GM06990 (cell line): ENCODE measurements at places on chromosomes 3 and 15.
A peak's percentile ranks its signal among the peaks of the same experiment; 100 is the strongest.

DNA sequence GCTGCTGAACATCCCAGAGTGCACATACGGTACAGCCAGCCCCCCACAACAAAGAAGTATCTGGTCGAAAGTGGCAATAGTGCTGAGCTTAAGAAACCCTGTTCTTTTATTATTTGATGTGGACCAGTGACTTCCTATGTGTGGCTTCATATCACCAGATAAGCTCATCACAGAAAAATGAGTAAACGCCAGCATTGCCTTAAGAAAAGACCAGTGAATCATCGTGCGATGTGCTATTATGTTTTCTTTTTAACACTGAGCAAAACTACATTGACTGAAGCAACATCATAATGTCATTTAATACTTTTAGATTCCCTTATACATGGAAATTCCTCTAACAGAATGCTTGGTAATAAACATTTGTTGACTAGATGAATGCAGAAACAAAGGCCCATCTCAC, 45.2 kb upstream of the ARRDC4 start:
- DNase-seq = no peak

- no peak for DNase-seq
Measured at GRCh38 chr3:61595826-61596225, 34.5 kb downstream of the PTPRG start.

- no peak for DNase-seq
Measured at GRCh38 chr3:162337630-162338029, 841.0 kb downstream of the OTOL1 start.

DNA sequence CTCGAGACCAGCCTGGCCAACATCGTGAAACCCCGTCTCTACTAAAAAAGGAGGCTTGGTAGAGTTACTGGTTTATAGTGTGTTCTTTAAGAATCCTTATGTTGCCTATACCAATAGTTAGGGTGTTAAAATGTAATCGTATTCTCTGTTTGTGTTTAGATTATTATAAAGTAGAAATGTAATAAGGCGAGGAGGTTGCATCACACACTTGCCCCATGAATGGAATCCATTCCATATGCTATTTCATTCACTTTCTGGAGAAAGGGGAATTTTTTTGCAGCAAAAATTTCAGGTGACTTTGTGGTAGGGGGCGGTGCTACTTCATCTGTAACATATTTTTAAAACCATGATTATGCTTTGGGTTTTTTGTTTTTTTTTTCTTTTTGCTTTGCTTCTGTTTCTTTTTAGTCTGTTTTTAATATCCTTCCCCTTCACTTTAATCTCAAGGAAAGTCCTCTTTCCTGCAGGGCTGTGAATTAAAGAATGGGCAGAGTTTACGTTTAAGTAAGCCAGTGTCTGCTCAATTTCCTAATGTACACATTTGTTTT, 33.0 kb upstream of the MUC4 start:
- no peak for DNase-seq

DNA sequence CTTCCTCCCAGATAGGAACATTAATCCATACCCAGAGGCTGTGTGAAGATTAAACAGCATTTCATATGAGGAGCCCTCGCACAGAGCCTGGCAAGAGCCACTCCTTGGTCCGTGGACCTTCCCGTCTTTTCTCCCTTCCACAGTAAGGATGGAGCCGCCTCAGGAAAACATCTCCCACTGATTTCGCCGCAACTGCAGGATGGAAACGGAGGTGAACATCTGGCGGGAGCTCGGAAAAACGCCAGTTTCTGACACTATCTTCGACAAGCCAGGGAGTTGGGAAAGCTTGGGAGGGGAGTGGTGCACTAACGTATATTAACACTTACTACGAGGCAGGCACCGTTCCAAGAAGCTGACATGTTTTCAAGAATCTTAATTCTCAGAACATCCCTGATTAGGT, 157.9 kb downstream of the XXYLT1 start:
- no peak for DNase-seq

GRCh38 chr3:14133876-14134275, 9.0 kb downstream of the TMEM43 start:
- no peak for DNase-seq

- no peak for DNase-seq
Measured at GRCh38 chr3:10683106-10683505, 132.9 kb upstream of the SLC6A11 start.

DNA sequence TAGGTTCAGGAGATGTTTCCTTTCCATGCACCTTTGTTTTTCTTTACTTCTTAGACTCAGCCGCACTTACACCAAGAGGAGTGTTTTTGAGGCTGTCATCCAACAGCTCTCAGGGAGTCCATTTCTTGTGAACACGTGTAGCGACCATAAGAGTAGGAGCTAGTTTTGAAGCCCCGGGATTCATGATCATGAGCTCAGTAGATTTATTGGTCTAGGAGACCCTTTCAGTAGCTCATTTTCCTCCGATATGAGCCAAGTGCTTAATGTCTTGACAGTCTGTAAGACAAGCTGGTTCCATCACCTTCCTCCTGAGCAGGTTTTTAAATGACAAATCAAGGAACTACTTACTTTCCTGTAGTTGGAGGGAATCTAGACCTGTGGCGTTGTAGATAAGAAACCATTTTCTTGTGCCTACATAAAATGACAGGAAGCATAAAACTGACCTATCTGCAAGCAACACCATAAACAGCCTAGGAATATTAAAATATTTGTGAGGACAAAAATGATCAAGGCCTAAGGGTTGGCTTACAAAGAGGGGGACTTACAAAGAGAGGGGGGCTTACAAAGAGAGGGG, 172.6 kb upstream of the BHLHE40 start:
- DNase-seq = no peak

DNA sequence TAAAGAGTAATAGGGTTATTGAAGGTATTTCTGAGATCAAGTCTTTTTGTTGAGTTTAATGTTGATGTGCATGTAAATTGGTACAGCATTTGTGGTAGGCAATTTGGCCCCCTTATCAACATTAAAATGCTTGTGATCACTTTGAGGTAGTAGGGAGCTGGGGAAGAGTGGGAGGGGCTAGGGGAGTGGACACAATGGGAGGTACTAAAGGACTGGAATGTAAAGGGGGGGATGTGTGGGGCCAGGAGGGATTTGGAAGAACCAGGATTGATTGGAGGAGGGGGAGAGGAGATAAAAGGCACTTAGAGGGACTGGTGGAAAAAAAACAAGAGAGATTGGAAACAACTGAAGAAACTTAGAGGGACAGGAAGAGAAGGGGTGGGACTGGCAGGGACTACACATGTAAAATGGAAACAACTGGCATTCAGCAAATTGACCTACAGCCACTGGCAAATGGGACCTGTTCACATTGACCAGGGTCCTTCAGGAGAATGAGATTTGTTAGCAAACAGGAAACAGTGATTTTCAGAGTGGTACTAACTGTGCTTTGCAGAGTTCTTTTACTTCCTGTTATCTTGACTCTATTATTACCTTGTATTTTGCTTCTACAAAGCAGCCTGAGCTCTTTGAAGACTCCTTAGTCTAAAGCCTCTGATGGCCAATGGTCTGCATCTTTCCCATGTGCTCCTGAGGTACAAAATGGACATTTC, 47.8 kb upstream of the ZBTB38 start:
- DNase-seq = no peak

DNA sequence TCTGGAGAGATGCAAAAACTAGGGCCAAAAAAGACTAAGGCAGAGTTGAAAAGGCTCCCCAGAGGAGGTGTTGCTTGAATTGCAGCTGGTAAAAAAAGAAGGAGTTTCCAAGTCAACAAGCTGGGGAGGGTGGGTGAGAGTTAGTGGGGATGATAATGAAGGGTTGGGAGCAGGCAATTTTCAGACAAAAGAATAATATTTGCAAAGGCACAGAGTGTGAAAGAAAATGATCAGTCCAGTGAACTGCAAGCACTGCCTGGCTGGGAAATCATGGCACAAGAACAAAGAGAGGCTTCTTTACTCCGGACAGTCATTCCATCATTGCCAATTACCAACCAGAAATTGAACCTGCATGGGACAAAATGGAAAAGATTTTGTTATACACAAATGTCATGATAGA, 42.2 kb downstream of the C3orf85 start:
- DNase-seq = no peak

- no peak for DNase-seq
Measured at GRCh38 chr3:71926262-71926600, 141.3 kb upstream of the PROK2 start.

GRCh38 chr3:8550611-8551010, 49.0 kb downstream of the LMCD1 start:
- no peak for DNase-seq

DNA sequence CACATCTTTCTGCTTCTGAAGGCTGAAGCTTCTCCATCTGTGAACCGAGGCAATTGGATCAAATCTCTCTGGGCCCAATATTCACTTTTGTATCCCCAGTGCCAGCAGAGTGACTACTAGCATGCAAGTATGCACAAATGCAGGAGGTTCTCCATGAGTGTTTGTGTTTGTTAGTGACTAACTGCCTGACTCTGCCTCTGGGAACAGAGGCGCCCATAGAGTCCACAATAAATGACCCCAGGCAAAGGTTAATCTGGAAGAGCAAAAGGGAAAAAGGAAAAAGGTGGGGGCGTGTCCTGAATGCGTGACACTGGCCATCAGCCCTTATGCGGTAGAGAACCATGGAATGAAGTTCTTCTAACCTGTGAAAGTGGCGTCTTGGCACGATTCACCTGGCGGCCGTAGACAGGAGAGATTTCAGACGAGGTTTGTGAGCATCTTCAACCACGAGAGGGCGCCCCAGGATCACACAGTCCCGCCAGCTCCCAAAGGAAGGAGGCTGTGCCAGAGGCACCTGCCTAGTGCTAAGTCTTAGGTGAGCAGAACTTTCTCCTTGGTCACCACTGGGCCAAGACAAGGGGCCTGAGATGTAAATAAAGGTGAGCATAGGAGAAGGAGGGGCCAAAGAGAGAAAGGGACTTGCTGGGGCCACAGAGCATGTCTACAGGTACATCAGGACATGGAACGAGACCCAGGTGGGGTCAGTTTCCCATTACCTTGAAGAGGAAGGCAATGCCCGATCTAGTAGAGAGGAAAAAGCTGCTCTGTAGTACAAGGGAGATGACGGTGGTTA, 44.2 kb downstream of the RBPMS2 start:
- DNase-seq = no peak

- DNase-seq = no peak
Measured at GRCh38 chr3:59443618-59444293, 393.9 kb upstream of the CFAP20DC start.

DNA sequence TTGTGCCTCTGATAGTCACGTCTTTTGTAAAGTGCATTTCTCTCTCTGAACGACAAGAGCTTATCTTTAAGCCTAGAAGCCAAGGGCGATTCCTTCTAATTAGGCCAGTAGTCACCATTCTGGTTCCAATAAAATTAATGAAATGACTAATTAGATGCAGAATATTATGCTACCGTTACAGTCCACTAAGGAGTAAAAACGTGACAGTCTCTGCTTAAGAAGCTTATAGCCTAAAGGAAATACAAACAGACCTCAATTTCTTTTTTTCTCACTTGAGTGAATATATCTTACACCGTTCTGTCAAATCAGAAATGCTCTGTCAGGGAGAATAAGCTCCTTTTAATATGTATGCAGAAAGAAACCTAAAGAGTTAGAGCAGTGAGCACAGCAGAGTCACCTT, 236.1 kb downstream of the CD47 start:
- no peak for DNase-seq

DNA sequence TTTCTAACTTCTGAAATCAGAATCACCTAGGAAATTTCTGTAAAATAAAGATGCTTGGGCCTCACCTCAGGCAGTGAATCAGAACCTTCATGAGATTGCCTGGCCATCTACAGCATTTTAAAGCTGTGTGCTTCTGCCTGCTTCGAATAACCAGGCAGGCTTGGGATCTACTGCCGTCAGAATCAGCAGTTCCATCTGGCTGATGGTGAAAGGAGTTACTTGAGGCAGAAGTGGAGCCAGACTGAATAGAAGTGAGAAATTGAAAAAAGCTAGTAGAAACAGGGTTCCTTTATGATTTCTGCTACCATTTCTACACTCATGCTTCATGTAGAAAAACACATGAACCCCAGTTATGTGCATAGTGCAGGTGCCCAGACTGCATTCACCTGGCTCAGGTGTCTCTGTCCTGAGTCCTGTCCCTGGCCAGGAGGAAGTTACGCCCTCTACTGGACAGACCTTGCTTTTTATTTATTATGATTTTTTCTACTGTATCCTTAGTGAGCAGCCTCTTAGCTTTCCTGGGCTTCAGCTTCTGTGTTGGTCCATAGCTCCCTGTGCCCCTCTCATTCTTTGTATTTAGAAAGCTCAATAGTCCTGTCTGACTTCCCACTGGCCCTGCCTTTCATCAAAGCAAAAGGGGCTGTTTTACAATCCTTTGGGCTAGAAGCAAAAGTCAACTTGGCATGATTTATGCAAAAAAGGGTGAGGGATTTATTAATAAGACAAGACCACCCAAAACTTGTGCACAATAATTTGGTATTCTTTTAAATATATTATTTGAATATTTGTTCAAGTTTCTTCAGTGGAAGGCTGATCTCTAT, 200.8 kb upstream of the GOLGA6L4 start:
- no peak for DNase-seq

DNA sequence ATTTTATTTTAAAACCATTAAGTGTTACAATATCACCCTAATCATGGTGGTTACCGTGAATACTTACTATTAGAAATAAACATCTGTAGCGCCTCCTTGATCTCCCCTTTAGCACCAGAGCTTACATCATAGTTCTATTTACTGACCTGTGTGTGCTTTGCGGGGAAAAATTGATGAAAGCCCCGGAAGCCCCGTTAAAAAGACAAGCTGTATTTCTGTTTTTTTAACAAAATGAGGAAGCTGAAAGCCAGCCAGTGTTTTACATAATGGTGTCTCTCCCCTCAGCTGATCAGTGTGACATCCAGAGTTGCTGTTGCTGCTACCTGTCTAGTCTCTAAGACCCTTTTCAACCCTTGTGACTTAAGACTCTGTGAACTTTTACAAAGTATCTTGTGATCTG, 100.8 kb downstream of the OPA1 start:
- peak; percentile 39 for DNase-seq

- no peak for DNase-seq
Measured at GRCh38 chr3:41498847-41499246, 299.5 kb downstream of the CTNNB1 start.

GRCh38 chr3:151460228-151460627, 633 bp downstream of the IGSF10 start:
- no peak for DNase-seq

GRCh38 chr3:78604341-78604740, 1163.5 kb downstream of the ROBO1 start:
- DNase-seq = no peak

GRCh38 chr3:194632226-194632808, 902 bp downstream of the TMEM44 start:
- DNase-seq = no peak

GRCh38 chr3:87626546-87626945, 350.2 kb upstream of the POU1F1 start:
- DNase-seq = no peak

DNA sequence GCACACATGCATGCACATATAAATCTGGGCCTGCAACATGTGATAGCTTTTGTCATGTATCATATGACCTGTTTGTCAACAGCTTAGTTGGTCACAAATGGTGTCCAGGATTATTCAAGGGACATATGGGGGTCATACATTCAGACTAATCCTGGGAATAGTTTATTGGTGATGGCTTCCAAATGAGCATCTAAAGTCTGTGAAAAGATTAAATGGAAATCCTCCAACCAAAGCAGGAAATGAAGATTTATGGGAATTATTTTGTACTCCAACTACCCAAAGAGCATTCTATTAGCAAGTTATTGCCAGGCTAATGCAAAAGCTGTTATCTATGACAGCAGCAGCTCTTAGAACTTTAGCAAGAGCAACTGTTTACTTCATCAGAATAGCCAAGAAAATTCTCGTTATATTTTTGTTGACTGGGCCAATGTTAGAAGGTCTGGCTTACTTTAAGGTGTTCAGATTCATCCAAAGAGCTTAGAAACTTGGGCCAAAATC, 7.1 kb downstream of the FSTL1 start:
- no peak for DNase-seq
